ENCODE measurements at places on chromosomes 11 and 22.

DNA sequence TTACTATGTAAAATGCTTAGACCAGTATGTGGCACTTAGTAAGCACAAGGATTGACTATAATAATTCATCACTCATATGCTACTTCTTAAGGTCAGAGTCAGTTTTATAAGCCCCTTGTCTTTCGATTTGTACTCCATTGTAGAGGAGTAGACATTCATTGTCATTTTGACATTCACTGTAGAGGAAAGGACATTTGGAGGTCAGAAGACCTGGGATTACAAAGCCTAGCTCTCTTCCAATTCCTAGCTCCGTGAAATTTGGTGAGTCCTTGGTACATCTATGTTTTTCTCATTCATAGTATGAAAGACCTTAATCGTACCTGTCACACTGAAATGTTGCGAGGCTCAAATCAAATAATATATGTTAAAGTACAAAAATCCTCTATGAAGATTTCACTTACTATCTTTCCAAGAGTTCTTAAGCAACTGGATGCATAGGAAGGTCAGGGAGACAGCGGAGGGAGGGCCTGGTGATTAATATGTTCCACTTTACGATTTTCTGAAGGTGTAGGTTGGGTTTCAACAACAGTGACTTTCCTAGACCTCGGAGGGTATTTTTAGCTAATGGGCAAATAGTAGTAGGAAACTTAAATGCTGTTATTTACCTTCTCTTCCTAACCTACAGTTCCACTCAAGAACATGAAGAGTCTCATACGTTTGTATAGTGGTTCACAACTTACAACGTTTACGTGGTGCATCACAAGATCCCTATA lies 1.4 kb upstream of the EMSY start:
- H3K27me3 ChIP-seq = no peaks in the 10 kb centered on the region
- DNase-seq = no peak
- H3K4me3 ChIP-seq = peak overlapping the region; percentile 98
- H3K4me1 ChIP-seq = peaks cover 33% of the 10 kb centered on the region
- H3K27ac ChIP-seq = peak overlapping the region; percentile 94

- H3K4me3 ChIP-seq = no peak overlapping the region
- no peaks in the 10 kb centered on the region for H3K36me3 ChIP-seq
- no peak for DNase-seq
- H3K27me3 ChIP-seq = no peaks in the 10 kb centered on the region
- no peak overlapping the region for H3K27ac ChIP-seq
These were observed 75.5 kb downstream of the EFCAB6 start for GRCh38 chr22:43736651-43737050.

GRCh38 chr22:22067192-22067591 lies 84.6 kb upstream of the TOP3B start:
- no peaks in the 10 kb centered on the region for H3K36me3 ChIP-seq
- no peak overlapping the region for H3K4me3 ChIP-seq
- H3K27me3 ChIP-seq = peaks cover 7% of the 10 kb centered on the region
- no peak overlapping the region for H3K27ac ChIP-seq

GRCh38 chr11:20762116-20762844 lies 92.9 kb downstream of the NELL1 start:
- H3K36me3 ChIP-seq = no peaks in the 10 kb centered on the region
- no peak overlapping the region for H3K4me3 ChIP-seq
- no peaks in the 10 kb centered on the region for H3K4me1 ChIP-seq

GRCh38 chr22:44692662-44693007 lies 9.4 kb upstream of the PRR5 start:
- no peak for DNase-seq
- no peaks in the 10 kb centered on the region for H3K27me3 ChIP-seq
- no peaks in the 10 kb centered on the region for H3K4me1 ChIP-seq
- H3K27ac ChIP-seq = no peak overlapping the region

GRCh38 chr11:73578592-73579185 lies 19.2 kb downstream of the FAM168A start:
- H3K4me1 ChIP-seq = peaks cover 14% of the 10 kb centered on the region
- peaks cover 19% of the 10 kb centered on the region for H3K36me3 ChIP-seq
- no peaks in the 10 kb centered on the region for H3K27me3 ChIP-seq
- DNase-seq = peak; percentile 18

DNA sequence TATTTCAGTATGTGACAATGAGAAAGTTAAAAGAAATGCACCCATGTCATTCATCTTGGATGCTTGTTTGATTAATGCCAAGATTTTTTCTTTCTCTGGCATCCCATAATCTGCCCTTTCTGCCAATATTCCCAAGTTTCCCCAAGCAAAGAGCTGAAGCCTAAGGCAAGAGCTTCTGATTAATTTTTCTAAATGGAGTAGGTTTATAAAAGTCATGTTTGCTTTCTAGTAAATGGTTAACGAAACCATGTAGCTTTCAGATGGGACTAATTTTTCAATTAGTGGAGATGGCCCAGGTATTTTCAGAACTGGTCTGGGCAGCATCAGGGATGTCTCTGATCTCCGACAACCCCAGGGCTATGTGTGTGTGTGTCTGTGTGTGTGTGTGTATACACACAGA lies 55.3 kb downstream of the LRRC4C start:
- H3K4me3 ChIP-seq = no peak overlapping the region
- no peaks in the 10 kb centered on the region for H3K36me3 ChIP-seq
- no peaks in the 10 kb centered on the region for H3K4me1 ChIP-seq
- DNase-seq = no peak
- H3K27me3 ChIP-seq = no peaks in the 10 kb centered on the region
- H3K27ac ChIP-seq = no peak overlapping the region

- H3K36me3 ChIP-seq = no peaks in the 10 kb centered on the region
- H3K4me3 ChIP-seq = no peak overlapping the region
- no peak for DNase-seq
- H3K27ac ChIP-seq = no peak overlapping the region
These were observed 7.4 kb upstream of the IPO7 start for GRCh38 chr11:9377036-9377435.

- H3K4me1 ChIP-seq = peaks cover 2% of the 10 kb centered on the region
- H3K4me3 ChIP-seq = no peak overlapping the region
- peaks cover 42% of the 10 kb centered on the region for H3K27me3 ChIP-seq
- H3K36me3 ChIP-seq = no peaks in the 10 kb centered on the region
These were observed 77.6 kb downstream of the ENTHD1 start for GRCh38 chr22:39815932-39816331.

GRCh38 chr11:15987046-15987445 lies 369.3 kb downstream of the SOX6 start:
- H3K4me3 ChIP-seq = no peak overlapping the region
- no peaks in the 10 kb centered on the region for H3K36me3 ChIP-seq
- no peak overlapping the region for H3K27ac ChIP-seq

GRCh38 chr11:69049490-69049867 lies 747 bp downstream of the TPCN2 start:
- DNase-seq = peak; percentile 9
- H3K27me3 ChIP-seq = peaks cover 13% of the 10 kb centered on the region
- H3K4me3 ChIP-seq = peak overlapping the region; percentile 80
- no peaks in the 10 kb centered on the region for H3K36me3 ChIP-seq
- H3K4me1 ChIP-seq = peaks cover 21% of the 10 kb centered on the region

DNA sequence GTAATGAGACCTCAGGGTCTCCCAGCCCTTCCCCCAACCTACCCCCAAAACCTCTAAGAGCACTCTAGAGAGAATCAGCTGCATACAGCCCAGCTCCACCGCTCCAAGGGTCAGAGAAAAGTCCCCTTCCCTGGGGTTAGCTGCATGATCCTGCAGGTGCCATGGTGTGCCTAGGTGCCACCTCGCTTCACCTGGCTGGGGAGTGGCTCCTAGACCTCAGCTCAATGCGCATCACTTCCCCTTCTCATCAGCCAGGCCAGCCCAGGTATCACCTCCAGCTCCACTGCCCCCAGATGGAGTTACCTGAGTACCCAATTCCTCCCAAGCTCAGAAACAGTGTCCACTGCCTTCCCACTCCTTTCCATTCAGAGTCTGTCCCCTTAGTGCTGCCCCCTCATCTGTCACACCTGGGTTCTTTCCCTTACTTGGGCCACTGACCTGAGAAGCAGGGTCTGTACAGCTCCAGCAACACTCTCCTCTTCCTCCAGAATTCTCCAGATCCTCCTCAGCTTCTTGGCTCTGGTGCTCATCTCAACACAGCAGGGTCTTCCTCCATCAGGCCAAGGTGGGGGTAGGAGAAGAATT lies 1.3 kb downstream of the STARD10 start:
- H3K36me3 ChIP-seq = no peaks in the 10 kb centered on the region
- no peaks in the 10 kb centered on the region for H3K27me3 ChIP-seq
- H3K4me1 ChIP-seq = peaks cover 20% of the 10 kb centered on the region
- H3K4me3 ChIP-seq = peak overlapping the region; percentile 97
- peak overlapping the region; percentile 99 for H3K27ac ChIP-seq

DNA sequence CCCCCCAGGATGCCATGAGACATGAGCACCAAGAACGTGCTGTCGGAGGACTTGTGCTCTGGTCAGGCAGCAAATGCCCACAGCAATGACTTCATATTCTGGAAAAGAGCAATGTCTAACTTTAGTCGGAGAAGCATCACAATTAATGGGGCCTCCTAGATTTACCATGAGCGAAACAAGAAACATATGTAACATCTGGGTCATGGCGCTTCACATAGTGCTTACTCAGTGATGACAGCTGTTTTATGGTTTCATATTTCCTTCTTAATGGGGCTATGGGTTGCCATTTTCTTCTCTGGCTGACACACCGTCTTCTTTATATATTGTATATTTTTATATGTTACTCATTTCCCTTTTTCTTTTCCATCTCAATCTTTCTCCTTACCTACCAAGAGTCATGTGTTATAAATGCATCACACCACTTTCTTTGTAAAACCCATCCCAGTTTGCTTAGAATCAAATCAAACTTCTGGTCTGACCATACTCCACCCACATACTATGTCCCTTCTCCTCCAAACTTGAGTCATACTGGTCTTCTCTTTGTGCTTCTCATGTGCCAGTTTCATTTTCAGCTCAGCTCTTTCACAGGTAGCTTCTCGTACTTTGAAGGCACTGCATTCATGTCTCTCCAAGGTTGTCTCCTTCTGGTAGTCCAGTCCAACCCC lies 9.4 kb upstream of the CASP12 start:
- no peak overlapping the region for H3K27ac ChIP-seq
- no peaks in the 10 kb centered on the region for H3K27me3 ChIP-seq
- no peak for DNase-seq
- no peak overlapping the region for H3K4me3 ChIP-seq

- no peaks in the 10 kb centered on the region for H3K4me1 ChIP-seq
- H3K27me3 ChIP-seq = peaks cover 4% of the 10 kb centered on the region
- DNase-seq = no peak
These were observed 32.5 kb downstream of the PHLDB1 start for GRCh38 chr11:118639899-118640298.

DNA sequence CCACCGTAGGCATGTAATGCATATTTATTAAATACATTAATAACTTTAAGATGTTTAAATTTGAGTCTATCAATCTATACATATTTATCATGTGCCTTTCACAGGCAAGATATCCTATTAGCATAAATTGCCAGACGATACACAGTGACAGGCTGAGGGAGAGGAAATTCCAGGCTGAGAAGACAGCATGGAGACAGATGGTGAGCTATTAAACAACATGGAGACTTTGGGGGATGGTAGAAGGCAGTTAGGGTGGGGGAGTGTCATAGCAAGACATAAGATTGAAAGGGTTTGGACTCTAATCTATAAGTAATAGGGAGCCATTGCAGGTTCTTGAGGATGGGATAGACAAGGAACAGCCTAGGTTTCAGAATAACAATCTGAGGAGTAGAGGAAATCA lies 138.5 kb downstream of the NXPE2 start:
- no peak overlapping the region for H3K27ac ChIP-seq
- no peak overlapping the region for H3K4me3 ChIP-seq
- H3K36me3 ChIP-seq = no peaks in the 10 kb centered on the region
- no peak for DNase-seq

GRCh38 chr11:77035580-77035979 lies 1.4 kb downstream of the B3GNT6 start:
- peaks cover 4% of the 10 kb centered on the region for H3K4me1 ChIP-seq
- no peak for DNase-seq
- no peak overlapping the region for H3K4me3 ChIP-seq
- no peaks in the 10 kb centered on the region for H3K36me3 ChIP-seq
- H3K27ac ChIP-seq = no peak overlapping the region
- peaks cover 29% of the 10 kb centered on the region for H3K27me3 ChIP-seq

GRCh38 chr11:28759311-28759710 lies 651.1 kb downstream of the METTL15 start:
- DNase-seq = no peak
- H3K4me1 ChIP-seq = no peaks in the 10 kb centered on the region
- no peaks in the 10 kb centered on the region for H3K27me3 ChIP-seq
- no peak overlapping the region for H3K4me3 ChIP-seq

GRCh38 chr11:33025339-33025722 lies 9.7 kb downstream of the DEPDC7 start:
- H3K4me3 ChIP-seq = no peak overlapping the region
- no peaks in the 10 kb centered on the region for H3K36me3 ChIP-seq
- H3K27me3 ChIP-seq = peaks cover 47% of the 10 kb centered on the region
- DNase-seq = no peak
- no peak overlapping the region for H3K27ac ChIP-seq

Measured in T-helper 2 cell treated with Interferon-gamma antibody and Interleukin-4, amounts not matched to agents 5 μg/mL and 100 μg/mL, for 36 hours (primary cell).